ENCODE measurements at places on chromosomes 5 and 9.

DNA sequence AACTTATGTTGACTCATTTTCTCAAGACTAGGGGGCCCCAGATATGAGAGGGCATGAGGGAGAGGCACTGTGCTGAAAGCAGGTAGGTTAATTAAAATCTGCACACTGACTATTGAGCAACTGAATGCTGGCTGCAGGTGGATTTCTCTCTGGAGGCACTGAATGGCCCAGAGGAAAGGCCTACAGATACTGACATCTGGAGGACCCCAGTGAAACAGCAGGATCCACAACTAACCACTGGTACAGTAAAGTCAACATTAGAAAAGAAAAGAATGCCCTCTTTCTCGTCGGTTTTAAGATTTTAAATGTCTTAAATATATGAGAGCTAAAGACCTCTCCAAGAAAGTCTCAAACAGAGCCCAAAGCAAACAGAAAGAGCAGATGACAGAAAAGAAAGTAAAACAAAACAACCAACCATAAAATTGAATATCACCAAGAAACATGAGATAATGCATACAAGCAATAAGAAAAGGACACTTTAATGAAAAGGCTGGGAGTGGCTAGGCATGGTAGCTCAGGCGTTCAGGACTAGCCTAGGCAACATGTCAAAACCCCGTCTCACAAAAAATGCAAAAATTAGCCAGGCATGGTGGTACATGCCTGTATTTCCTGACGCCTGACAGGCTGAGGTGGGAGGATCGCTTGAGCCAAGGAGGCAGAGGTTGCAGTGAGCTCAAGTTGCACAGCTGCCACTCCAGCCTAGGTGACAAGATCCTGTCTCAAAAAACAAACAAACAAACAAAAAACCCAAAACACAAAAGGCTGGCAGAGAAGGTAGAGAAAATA lies 43.3 kb downstream of the PUM3 start:
- DNase-seq, result no peak

DNA sequence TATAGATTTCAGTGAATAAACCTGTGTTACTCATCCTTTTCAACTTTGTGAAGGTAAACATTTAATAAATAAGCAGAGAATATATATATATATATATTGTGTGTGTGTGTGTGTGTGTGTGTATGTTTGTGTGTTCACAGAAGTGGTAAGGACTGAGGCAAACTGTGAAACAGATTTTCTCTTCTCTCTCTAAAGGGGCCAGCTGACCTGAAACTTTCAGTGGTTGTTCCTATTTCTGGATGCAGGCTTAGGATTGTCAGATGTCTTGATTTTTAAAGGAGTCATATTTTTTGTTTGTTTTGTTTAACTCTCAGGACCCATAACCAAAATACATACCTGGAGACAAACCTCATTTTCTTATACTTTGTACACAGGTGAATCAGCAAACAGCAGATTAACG lies 714.9 kb upstream of the MEF2C start:
- no peak for DNase-seq

- DNase-seq, result no peak
Observed at GRCh38 chr5:135450952-135451351, 1.2 kb downstream of the TIFAB start.

- no peak for DNase-seq
Observed at GRCh38 chr9:18437315-18438201, 36.4 kb upstream of the ADAMTSL1 start.

DNA sequence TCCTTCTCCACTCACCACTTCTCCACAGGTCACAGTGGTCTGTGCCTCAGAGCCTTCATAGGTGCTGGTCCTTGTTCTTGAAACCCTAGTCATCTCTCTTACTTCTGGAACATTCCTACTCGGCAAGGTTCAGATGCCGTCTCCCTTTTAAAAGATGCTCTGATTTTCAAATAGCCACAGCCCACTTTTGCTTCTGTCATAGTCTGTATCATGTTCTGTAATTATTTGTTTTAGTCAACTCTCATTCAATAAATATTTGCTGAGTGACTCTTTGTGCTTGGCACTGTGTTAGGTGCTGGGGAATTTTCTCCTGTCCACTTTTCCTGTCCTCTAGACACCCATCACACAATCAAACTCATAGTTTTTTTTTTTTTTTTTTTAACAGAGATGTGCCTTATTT lies 181.3 kb upstream of the IL12B start:
- DNase-seq, result no peak

Measured in stimulated activated CD4-positive, alpha-beta T cell treated with anti-CD3 and anti-CD28 coated beads, Interleukin-4, amount 100 ng/mL, for 1 hour (primary cell).